HFFc6 (cell line): ENCODE measurements at places on chromosomes 13 and 19. TPM values are rescaled to one million over a fixed set of nuclear protein-coding genes. Genes with fewer than 3 reads are reported as not detected.

DNA sequence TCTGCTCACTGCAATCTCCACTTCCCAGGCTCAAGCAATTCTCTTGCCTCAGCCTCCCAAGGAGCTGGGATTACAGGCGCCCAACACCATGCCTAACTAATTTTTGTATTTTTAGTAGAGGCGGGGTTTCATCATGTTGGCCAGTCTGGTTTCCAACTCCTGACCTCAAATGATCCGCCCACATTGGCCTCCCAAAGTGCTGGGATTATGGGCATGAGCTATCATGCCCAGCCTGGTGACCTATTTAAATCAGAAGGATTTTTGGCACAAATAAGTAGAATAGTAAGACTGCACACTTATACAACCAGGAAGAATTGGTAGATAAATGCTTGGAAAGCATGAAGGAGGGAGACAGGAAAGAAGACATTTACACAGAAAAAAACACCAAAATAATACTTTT is 53.4 kb upstream of the AKAP11 start:
- no peak for DNase-seq
- H3K27ac ChIP-seq, result no peak overlapping the region
- H3K27me3 ChIP-seq, result no peaks in the 10 kb centered on the region
- peaks cover 17% of the 10 kb centered on the region; the same call in 1 of the 2 replicates for H3K36me3 ChIP-seq
- peaks cover 17% of the 10 kb centered on the region for H3K4me1 ChIP-seq

GRCh38 chr13:110714797-110715394 is 1.4 kb downstream of the ING1 start:
- peaks cover 11% of the 10 kb centered on the region for H3K27me3 ChIP-seq
- peak overlapping the region; percentile 94 for H3K4me3 ChIP-seq
- DNase-seq, result no peak
- peak overlapping the region; percentile 93 for H3K27ac ChIP-seq

DNA sequence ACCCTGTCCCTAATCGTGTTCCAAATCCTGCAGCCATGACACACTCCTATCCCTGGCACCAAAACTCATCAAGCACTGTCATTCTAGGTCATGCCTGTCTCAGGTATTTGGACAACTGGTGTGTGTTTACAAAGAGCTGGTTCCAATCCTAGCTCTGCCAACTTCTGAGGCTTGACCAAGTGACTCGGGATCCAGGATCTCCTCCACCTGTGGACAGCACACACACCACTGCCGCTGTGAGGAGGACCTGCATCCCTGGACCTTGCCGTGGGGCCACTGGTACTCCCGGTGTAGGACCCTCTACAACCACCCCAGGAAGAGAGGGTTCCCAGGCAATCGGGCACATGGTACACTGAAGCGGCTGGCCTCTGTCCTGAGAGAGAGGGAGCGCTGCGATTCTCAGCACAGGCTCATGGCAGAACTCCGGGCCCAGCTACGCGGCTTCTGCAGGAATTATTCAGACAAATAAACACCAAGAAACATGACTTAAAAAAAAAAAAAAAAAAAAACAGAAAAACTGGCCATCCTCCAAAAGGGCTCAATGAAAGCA is 20.4 kb downstream of the MLLT1 start:
- no peak overlapping the region for H3K4me3 ChIP-seq
- H3K27ac ChIP-seq, result no peak overlapping the region
- no peaks in the 10 kb centered on the region; the same call in 1 of the 2 replicates for H3K27me3 ChIP-seq
- no peak for DNase-seq
- peaks cover 13% of the 10 kb centered on the region for H3K4me1 ChIP-seq

- DNase-seq, result no peak
- no peaks in the 10 kb centered on the region for H3K4me1 ChIP-seq
- no peaks in the 10 kb centered on the region for H3K36me3 ChIP-seq
These were observed 4.4 kb upstream of the FCER2 start for GRCh38 chr19:7706188-7706954.

- no peaks in the 10 kb centered on the region for H3K36me3 ChIP-seq
- DNase-seq, result no peak
- no peaks in the 10 kb centered on the region; the same call in 1 of the 2 replicates for H3K27me3 ChIP-seq
- no peak overlapping the region for H3K4me3 ChIP-seq
These were observed 81.1 kb downstream of the UFM1 start for GRCh38 chr13:38430796-38431195.

- H3K4me3 ChIP-seq, result no peak overlapping the region
- no peaks in the 10 kb centered on the region for H3K36me3 ChIP-seq
- H3K4me1 ChIP-seq, result peaks cover 36% of the 10 kb centered on the region
These were observed 207.1 kb downstream of the KATNAL1 start for GRCh38 chr13:30100226-30100625.

- no peaks in the 10 kb centered on the region for H3K4me1 ChIP-seq
- H3K27ac ChIP-seq, result no peak overlapping the region
- H3K27me3 ChIP-seq, result peaks cover 10% of the 10 kb centered on the region; the same call in 1 of the 2 replicates
- no peak overlapping the region for H3K4me3 ChIP-seq
- no peak for DNase-seq
- H3K36me3 ChIP-seq, result no peaks in the 10 kb centered on the region
These were observed 16.1 kb upstream of the AKAP11 start for GRCh38 chr13:42255886-42256285.

GRCh38 chr13:98890186-98890585 is 87.7 kb downstream of the DOCK9 start:
- H3K27ac ChIP-seq, result peak overlapping the region; percentile 44
- peak; percentile 88 for DNase-seq
- 0 out of 2 replicates have a peak overlapping the region, but pooled peaks have one; percentile 22 for H3K4me3 ChIP-seq
- H3K4me1 ChIP-seq, result peaks cover 25% of the 10 kb centered on the region
- H3K27me3 ChIP-seq, result no peaks in the 10 kb centered on the region

GRCh38 chr19:19145281-19145680 is 7.0 kb upstream of the TMEM161A start:
- H3K27me3 ChIP-seq, result peaks cover 2% of the 10 kb centered on the region; the same call in 1 of the 2 replicates
- H3K36me3 ChIP-seq, result no peaks in the 10 kb centered on the region
- no peak for DNase-seq
- no peak overlapping the region for H3K27ac ChIP-seq
- H3K4me1 ChIP-seq, result no peaks in the 10 kb centered on the region

- H3K4me3 ChIP-seq, result no peak overlapping the region
- no peak overlapping the region for H3K27ac ChIP-seq
- no peak for DNase-seq
- no peaks in the 10 kb centered on the region for H3K36me3 ChIP-seq
- H3K4me1 ChIP-seq, result no peaks in the 10 kb centered on the region
These were observed 2288.9 kb upstream of the PCDH20 start for GRCh38 chr13:63704521-63704920.

DNA sequence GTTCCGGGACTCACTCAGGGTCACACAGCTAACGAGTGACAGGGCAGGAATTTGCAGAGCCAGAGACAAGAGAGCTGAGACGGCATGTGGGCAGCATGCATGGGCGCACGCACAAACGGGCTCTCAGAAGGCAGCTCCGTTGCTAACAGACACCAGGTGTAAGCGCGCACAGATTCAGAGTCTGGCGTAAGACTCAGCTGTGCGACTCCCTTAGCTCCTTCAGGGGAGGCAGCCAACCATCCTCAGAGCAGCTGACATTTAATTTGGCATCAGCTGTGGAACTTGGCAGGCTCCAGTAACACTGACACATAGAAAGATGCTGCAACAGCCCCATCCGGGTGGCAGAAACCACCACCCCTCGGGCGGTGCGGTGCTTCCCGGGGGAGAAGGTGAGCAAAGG is 7.5 kb upstream of the TM6SF2 start:
- no peak overlapping the region for H3K4me3 ChIP-seq
- peaks cover 8% of the 10 kb centered on the region for H3K4me1 ChIP-seq
- no peak overlapping the region for H3K27ac ChIP-seq
- peaks cover 14% of the 10 kb centered on the region for H3K36me3 ChIP-seq

- H3K4me1 ChIP-seq, result no peaks in the 10 kb centered on the region
- H3K27ac ChIP-seq, result no peak overlapping the region
- DNase-seq, result no peak
- H3K27me3 ChIP-seq, result no peaks in the 10 kb centered on the region; the same call in 1 of the 2 replicates
- H3K36me3 ChIP-seq, result peaks cover 5% of the 10 kb centered on the region; the same call in 1 of the 2 replicates
- no peak overlapping the region for H3K4me3 ChIP-seq
These were observed 910.6 kb upstream of the SLITRK5 start for GRCh38 chr13:86760620-86761019.

GRCh38 chr19:16076958-16077611 is 790 bp downstream of the TPM4 start:
- DNase-seq, result no peak
- peaks cover 62% of the 10 kb centered on the region for H3K4me1 ChIP-seq
- H3K4me3 ChIP-seq, result peak overlapping the region; percentile 95
- peaks cover 39% of the 10 kb centered on the region for H3K36me3 ChIP-seq
- peaks cover 25% of the 10 kb centered on the region for H3K27me3 ChIP-seq

- peaks cover 15% of the 10 kb centered on the region for H3K4me1 ChIP-seq
- H3K27ac ChIP-seq, result no peak overlapping the region
- peaks cover 8% of the 10 kb centered on the region for H3K27me3 ChIP-seq
- H3K36me3 ChIP-seq, result peaks cover 5% of the 10 kb centered on the region; the same call in 1 of the 2 replicates
- no peak for DNase-seq
These were observed 8.8 kb upstream of the CD22 start for GRCh38 chr19:35320065-35320713.

DNA sequence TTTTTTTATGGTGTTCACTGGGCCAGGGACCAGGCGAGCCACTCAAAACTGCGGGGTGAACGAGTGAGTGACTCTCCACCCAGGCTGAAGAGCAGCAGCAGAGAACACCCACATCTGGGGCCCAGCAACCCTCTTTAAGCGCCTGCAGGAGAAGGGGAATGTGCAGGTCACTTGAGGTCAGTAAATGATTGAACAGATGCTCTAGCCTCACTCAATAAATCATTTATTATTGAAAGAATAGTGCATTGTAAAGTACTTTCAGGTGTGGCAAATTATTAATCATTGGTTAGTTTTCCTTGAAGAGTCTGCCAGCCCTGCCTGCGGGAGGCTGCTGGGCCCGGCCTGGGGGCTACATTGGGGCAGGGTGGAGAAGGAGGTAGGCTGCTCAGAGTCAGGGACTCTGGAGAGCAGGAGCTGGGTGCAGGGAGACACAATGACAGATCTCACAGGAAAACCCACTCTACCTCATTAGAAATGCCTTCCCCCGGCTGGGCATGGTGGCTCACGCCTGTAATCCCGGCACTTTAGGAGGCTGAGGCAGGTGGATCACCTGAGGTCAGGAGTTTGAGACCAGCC is 42.5 kb downstream of the ABCC4 start:
- H3K36me3 ChIP-seq, result peaks cover 38% of the 10 kb centered on the region
- H3K4me3 ChIP-seq, result no peak overlapping the region
- H3K27ac ChIP-seq, result no peak overlapping the region
- DNase-seq, result no peak
- H3K4me1 ChIP-seq, result peaks cover 53% of the 10 kb centered on the region

DNA sequence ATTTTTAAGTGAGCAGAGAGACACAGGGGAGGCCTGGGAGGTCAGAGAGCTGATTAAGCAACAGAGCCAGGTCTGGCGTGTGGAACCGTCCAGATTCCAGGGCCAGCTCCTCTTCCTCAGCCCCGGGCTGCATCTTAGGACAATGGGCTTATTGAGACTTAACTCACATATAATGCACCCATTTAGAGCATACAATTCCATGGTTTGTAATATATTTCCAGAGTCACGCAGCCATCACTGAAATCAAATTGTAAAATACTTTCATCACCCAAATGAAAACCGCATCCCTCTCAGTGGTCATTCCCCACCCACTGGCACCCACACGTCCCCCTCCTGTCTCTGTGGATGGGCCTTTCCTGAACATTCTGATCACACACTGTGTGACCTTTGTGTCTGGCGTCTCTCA is 2.1 kb upstream of the HMG20B start:
- H3K4me3 ChIP-seq, result no peak overlapping the region
- H3K4me1 ChIP-seq, result peaks cover 17% of the 10 kb centered on the region
- peaks cover 3% of the 10 kb centered on the region for H3K27me3 ChIP-seq
- DNase-seq, result no peak
- peaks cover 13% of the 10 kb centered on the region for H3K36me3 ChIP-seq

- DNase-seq, result no peak
- H3K4me1 ChIP-seq, result peaks cover 11% of the 10 kb centered on the region
- no peaks in the 10 kb centered on the region; the same call in none of the 2 replicates for H3K27me3 ChIP-seq
- H3K27ac ChIP-seq, result no peak overlapping the region
- H3K36me3 ChIP-seq, result peaks cover 10% of the 10 kb centered on the region; the same call in 1 of the 2 replicates
These were observed 140.6 kb downstream of the KDM4B start for GRCh38 chr19:5109560-5109959.

- H3K27me3 ChIP-seq, result no peaks in the 10 kb centered on the region
- no peak for DNase-seq
- no peak overlapping the region for H3K4me3 ChIP-seq
- H3K4me1 ChIP-seq, result no peaks in the 10 kb centered on the region
These were observed 800.9 kb upstream of the ATXN8OS start for GRCh38 chr13:69306766-69307165.

DNA sequence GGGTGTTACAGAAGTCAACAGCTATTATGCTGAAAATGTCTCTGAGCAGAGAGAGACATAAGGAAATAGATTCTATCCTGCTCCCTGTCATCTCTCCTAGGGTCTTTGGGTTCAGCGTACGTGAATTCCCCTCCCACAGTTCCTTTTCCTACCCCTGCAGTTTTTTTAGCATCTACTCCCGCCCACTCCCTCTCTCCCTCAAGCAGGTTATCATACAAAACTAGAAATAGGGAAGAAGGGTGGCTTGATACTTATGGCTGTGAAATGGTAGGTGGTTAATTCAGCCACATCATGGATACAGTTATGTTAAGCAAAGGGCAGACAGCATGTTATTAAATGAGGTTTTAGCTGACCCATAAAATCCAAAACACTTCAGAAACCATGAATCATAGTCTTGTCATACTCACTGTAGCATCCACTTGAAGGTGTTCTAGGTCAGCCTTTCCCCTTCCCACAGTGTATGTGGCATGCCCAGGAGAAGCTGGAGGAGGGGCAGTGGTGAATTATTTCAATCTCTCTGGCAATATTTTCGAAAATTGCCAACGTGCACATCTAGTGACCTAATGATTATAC is 236.8 kb upstream of the SERP2 start:
- peaks cover 26% of the 10 kb centered on the region for H3K4me1 ChIP-seq
- H3K27me3 ChIP-seq, result peaks cover 3% of the 10 kb centered on the region
- H3K4me3 ChIP-seq, result no peak overlapping the region
- H3K36me3 ChIP-seq, result no peaks in the 10 kb centered on the region

DNA sequence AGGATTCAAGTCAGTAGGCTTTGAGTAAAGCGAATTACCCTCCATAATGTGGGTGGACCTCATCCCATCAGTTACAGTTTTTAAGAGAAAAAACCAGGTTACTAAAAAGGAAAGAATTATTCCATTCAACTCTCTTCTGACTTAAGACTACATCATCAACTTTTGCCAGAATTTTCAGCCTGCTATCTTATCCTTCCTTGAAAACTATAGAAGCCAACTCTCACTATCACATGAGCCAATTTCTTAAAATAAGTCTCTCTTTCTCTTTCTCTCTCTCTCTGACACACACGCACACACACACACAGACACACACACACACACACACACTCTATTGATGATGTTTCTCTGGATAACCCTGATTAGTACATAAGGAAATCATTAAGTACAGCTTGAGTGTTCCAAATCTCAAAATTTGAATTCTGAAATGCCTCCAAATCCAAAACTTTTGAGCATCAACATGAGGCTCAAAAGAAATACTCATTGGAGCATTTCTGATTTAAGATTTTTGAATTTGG is 217.0 kb upstream of the PRR20A start:
- no peaks in the 10 kb centered on the region; the same call in 1 of the 2 replicates for H3K27me3 ChIP-seq
- DNase-seq, result no peak
- no peaks in the 10 kb centered on the region for H3K4me1 ChIP-seq
- no peak overlapping the region for H3K27ac ChIP-seq

GRCh38 chr13:102028206-102028605 is 373.6 kb downstream of the FGF14 start:
- no peaks in the 10 kb centered on the region for H3K36me3 ChIP-seq
- DNase-seq, result no peak
- no peaks in the 10 kb centered on the region; the same call in 1 of the 2 replicates for H3K27me3 ChIP-seq
- no peaks in the 10 kb centered on the region for H3K4me1 ChIP-seq
- no peak overlapping the region for H3K27ac ChIP-seq

ZNF536 gene
- total RNA-seq, result not detected in 3 replicates

PSPN gene
- total RNA-seq, result 1.4 to 2.2 TPM (median 2.1 TPM) in 3 replicates

ADGRE3 gene
- total RNA-seq, result not detected in 3 replicates

PSMD8 gene
- 231 to 276 TPM (median 255 TPM) in 3 replicates for total RNA-seq

OR7G3 gene
- not detected in 2 replicates for total RNA-seq

C2CD4C gene
- total RNA-seq, result not detected in 3 replicates

KLF1 gene
- total RNA-seq, result not detected in 3 replicates

ELSPBP1 gene
- total RNA-seq, result not detected in 3 replicates

RFPL4A gene
- not detected in 3 replicates for total RNA-seq
